ENCODE measurements at places on chromosomes 2 and 18.

DNA sequence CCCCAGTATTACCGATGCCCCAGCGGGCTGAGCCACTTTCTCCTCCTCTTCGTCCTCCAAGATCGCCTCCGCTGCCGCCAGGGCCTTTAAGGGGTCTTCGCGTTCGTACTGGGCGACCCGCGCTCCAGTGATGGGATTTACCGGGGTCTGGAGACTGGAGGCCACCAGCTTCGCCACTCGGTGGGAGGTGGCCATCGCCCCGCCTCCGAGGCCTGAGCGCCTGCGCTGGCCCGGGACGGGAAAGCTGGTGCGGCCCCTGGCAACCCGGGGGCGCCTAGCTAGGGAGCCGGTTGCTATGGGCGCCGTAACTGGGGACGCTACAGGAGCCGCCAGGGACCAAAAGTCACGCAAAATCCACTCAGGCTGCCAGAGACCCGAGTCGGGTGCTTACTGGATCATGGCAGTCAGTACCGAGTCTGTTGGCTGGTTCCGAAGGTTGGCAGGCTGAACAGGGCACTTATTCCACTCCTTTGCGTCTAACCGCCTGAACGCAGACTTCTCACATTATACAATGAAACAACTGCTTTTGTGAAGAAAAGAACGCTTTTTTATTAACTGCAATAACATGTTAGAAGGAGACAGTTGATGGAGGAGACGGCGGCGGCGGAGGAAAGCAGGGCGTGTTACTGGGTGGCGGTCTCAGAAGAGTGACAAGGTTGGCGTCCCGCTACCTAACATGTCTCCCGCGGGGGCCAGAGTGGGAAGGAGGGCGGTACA, at the start of gene FAM161A:
Gene FAM161A (minus strand): TSS at position 214 of the 717 bp plus-strand sequence. CDS start 19 bp downstream, at position 195.
- peak; percentile 82 for DNase-seq

GRCh38 chr2:1972422-1972821, 228.1 kb upstream of the PXDN start:
- DNase-seq: no peak

DNA sequence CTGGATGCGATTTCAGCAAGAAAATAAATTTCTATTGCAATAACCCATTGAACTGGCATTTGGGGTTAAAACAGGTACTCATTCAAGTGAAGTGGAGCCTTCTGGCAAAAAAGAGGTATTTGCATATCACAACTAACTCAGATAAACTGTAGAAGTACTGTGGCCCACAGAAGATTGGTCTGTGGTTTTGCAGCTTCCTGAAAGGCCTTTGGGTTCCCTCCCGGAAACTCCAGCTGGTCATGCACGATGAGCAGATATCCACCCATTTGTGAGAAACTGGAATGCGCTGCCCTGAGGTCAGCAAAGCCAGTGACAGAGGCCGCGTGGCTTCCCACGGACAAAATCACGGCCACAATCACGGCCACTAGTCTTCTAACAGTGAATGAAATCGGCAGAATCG, 106.3 kb downstream of the EPHA4 start:
- peak; percentile 18 for DNase-seq

- no peak for DNase-seq
These were observed 141.6 kb downstream of the SLC8A1 start for GRCh38 chr2:40310303-40310702.

DNA sequence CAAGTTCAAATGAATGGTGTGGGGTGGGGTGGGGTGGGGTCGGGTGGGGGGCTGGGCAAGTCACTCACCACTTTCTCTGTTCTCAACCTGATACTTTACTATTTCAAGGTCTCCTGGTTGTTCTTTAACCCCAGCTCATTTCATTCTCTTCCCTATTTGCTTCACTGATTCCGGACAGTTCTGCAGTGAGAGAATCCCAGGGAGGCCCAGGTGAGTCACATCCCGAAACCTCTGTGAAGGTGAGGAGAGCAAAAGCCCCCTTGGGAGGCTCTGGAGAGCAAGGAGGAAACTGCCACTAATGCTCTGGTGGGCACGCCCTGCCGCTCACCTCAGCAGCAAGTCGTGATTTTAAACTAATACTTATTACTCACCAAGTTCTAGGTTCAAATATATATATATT, 8.9 kb downstream of the EDAR start:
- DNase-seq: no peak

DNA sequence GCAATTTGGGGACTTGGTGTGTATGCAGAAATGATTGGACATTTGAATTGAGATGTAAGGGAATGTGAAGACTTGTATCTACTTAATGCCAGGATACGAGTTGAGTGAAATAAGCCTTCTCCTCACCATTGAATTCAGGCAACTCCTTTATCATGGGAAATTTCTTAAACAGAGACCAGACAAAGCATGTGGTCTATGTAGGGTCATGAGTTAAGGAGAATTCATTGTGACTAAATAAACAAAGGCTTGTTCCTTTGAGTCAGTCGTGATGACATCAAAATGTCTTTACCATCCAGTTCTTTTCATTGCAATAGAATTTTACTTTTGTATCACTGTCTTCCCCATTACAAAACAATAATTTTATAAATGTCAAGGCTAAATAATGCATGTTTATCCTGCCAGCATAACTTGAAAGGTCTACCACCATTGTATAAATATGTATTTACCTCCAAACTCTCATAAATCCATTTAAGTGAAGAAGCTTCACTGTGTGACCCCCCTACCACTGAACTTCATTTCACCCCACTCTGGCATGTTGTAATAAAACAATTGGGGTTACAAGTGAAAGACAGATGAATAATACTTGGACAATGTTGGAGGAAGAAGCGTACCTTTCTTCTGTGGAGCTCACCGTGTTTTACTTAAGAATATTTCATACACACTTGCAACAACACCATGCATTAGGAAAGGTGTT, 149.4 kb downstream of the EPHA4 start:
- no peak for DNase-seq

DNA sequence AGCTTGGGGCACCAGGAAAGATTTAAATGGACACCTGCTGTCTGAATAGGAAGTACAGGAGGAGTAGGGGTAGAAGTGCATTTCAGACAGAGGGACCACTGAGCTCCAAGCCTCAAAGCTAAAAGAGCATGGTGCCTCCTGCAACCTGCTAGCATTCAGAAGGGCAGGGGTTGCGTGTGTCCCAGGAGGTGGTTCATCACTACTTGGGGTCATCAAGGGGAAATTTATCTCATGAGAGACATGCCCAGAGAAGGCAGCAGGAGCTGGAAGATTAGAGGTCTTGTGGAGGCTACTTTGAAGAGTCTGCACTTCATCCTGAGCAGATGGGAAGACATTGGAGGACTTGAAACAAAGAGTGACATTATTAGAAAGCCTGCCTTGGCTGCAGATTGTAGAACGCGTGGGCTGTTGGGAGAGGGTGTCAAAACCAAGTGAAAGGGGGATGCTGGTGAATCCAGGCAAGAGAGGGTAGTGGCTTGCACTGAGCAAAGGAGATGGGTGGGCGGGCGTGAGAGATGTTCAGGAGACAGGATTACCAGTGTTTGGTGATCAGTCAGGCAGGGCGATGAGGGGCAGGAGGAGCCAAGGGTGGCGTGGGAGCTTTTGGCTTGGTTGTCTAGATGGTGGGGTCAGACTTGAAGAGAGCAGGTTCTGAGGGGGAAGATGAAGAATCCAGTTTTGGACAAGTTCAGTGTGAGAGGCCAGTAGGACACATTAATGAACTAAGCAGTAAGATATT, 154.0 kb downstream of the DYSF start:
- no peak for DNase-seq

DNA sequence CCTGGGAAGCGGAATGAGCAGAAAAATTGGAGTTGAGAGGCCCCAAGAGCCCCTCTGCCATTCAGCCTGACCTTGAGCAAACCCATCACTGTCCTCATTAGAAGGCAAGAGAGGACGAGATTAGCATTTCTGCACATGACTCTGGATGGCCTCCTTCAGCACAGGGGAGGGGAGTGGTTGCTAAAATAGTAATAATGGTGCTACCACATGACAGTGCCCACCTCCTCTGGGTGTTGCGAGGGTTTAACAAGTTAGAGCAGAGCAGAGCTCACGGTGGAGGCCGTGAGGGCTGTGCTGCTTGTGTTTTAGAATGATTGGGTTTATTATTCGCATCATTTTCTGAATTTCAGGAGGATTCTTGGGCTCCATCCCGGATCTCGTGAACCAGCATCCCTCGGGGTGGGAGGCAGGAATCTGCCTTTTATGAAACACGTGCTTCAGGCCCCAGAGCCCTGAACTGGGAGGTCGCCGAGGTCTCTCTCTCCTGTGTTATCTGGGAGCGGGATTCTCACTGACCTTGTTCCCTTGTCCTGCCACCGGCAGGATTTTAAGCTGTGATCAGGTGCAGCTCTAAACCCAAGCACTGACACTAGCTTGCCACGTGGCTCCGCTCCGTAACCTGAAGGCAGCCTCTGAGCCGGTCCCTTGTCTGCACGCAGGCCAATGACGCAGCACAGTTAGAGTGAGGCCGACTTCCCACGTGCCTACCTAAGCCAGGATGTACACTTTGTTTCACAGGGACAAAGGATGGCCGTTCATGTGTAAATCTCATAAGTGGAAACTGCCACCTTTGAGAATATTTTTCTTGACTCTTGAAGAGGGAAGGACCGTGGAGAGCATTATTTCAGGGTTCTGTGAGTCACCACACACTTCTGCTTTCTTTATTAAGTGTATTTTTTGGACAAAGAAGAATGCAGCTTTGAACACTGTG, 142.3 kb downstream of the ACOXL start:
- DNase-seq: no peak

DNA sequence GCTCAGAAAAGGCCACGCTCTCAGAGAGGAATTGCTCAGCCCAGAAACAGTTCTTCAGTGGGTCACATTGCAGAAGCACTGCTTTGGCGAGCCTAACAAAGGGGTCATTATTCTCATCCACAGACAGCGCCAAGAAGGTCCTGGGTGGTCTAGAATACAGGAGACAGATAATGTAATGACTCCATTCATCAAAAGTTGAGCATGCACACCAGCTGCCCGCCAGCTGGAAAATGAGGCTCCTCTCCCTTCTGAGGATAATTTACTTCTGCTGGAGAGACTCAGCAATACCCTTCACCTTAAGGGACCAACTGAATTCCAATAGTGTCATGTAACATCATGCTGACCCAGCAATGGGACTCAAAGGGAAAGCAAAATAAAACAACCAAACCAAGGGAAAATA, 79.9 kb downstream of the TRIB2 start:
- no peak for DNase-seq

GRCh38 chr2:43018179-43019024, 208.0 kb downstream of the ZFP36L2 start:
- DNase-seq: no peak

- DNase-seq: no peak
These were observed 163.1 kb upstream of the RGPD4 start for GRCh38 chr2:107663632-107664031.

DNA sequence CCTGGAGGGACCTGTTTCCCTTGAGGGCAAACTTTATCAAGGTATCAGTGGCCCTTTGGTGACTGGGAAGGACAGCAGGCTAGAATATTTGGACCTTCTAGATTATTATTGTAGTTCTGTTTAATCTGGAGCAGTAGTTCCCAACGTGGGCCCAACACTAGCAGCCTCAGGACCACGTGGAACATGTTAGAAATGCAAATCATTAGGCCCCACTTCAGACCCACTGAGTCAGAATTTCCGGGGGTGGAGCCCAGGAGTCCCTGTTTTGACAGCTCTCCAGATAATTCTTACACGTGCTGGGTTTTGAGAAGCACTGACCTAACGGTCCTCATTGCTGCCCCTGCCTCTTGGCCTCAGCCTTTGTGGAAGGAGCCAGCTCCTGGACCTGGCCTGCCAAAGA, 25.5 kb upstream of the DYNC2LI1 start:
- DNase-seq: no peak

DNA sequence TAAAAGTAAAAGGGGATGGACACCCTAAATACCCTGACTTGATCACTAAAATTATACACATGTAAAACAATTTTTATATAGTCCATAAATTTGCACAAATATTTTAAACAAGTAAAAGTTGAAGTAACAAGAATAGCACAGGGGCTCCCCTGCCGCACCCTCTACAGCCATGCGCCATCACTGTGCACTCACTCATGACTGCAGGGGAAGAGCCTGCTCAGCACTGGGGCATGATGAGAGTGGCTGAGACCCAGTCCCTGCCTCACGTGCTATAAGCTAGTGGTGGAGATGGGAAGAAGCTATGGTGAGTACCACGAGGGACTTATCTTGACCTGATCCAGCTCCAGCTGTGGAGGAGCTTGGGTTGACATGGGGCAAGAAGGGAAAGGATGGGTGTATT, 46.9 kb upstream of the MYO1B start:
- DNase-seq: no peak

DNA sequence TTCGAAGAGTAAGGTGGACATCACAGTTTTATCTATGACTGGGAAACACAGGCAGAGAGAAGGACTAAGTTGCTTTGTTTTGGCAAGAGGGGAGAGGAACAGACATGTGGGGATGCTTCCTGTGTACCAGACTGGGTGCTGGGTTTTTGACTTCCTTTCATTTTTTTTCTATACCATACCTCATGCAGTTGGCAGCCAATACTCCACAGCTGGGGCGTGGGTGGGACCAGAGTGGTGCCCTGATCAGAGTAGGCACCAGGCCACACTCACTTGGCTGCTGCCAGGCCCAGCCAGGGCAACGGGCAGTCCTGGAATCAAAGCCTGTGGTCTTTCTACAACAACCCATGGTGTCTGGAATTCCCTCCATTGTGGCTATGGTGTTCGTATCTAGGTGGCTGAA, 45.2 kb downstream of the SH3RF3 start:
- no peak for DNase-seq

GRCh38 chr2:45379399-45380087, 231.5 kb downstream of the SRBD1 start:
- no peak for DNase-seq

- no peak for DNase-seq
These were observed 56.9 kb upstream of the CCDC141 start for GRCh38 chr2:179106676-179107428.

DNA sequence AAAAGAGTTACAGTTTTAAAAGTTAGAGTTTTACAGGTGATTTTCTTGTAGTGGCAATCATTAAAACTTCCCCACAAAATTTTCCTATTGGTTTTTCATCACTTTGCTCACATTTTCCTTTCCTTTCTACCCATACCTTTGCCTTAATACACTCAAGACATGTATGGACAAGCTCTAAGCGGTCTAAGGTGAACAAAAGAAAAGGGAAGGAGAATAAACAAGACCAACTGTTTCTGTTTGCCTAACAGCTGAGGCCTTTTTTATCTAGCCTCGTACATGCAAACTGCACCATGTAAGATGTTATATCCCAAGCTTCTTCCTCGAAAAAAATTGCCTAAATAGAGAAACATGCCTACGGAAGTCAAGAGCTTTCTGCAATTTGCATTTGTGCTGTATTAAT, 33.9 kb upstream of the TBC1D8 start:
- no peak for DNase-seq

- DNase-seq: no peak
These were observed 78.7 kb upstream of the RGPD5 start for GRCh38 chr2:109715313-109715805.

GRCh38 chr2:74416778-74417177, 4.6 kb downstream of the C2orf81 start:
- DNase-seq: peak; percentile 26

- no peak for DNase-seq
These were observed 112.2 kb upstream of the MEIS1 start for GRCh38 chr2:66322506-66323260.

- DNase-seq: no peak
These were observed 72.7 kb downstream of the MARCHF4 start for GRCh38 chr2:216299588-216299987.

- DNase-seq: no peak
These were observed 191.4 kb downstream of the MBD2 start for GRCh38 chr18:54033052-54033451.

- DNase-seq: no peak
These were observed 807.1 kb downstream of the RNF144A start for GRCh38 chr2:7724336-7724735.

- DNase-seq: no peak
These were observed 456.0 kb upstream of the DCC start for GRCh38 chr18:51884039-51884438.
